ENCODE measurements at places on chromosomes 6 and 20.

DNA sequence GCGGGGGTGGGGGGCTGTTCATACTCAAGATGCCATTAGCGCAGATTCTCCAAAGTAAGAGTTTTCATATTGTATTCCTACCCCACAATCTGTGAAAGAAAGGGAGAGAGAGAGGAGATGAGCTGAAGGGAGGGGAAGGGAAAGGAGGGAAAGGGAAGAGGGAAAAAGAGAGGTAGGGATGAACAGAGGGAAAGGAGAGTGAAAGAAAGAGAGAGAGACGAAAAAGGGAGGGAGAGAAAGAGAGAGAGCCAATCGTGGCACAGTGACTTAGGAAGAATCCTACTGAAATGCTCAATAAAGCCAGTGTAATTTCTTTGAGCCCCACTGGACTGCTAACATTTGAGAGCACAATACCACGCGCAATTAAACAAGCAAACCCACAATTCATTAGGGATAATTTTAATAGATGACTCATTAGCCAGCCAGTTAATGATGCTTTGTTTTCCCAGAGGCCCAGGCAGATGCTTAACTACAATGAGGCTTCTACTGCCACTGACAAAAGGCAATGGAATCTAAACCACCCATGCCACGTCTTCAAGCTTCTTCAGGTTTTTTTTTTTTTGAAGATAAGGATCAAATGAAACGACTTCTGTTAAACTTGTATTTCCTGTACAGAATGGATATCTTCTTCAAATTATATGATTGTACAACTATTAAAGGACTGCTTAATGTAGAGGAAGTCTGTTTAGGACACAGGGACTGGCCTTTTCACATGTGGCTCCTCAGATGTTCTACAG, 306.8 kb downstream of the FOXC1 start:
- no peak for DNase-seq

GRCh38 chr20:3262566-3262965, 23.6 kb upstream of the SLC4A11 start:
- DNase-seq = no peak

GRCh38 chr6:21265034-21265729, 328.4 kb upstream of the SOX4 start:
- no peak for DNase-seq

- no peak for DNase-seq
Observed at GRCh38 chr20:39850821-39851330, 838.2 kb downstream of the MAFB start.

GRCh38 chr6:111943726-111944125, 70.5 kb upstream of the FYN start:
- no peak for DNase-seq

GRCh38 chr20:50848846-50849673, 54.2 kb downstream of the BCAS4 start:
- DNase-seq = no peak

GRCh38 chr20:63456429-63457284, 15.8 kb downstream of the KCNQ2 start:
- no peak for DNase-seq

DNA sequence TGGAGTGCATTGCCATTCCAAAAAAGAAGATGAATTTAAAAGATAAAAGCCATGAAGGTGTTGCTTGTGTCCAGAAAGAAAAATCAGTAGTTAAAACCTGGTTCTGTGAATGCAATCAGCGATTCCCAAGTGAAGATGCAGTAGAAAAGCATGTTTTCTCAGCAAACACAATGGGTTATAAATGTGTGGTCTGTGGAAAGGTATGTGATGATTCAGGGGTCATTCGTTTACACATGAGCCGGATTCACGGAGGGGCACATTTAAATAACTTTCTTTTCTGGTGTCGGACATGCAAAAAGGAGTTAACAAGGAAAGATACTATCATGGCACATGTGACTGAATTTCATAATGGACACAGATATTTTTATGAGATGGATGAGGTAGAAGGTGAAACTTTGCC, 24.7 kb upstream of the BAG2 start:
- DNase-seq = no peak

GRCh38 chr6:156193381-156193780, 583.8 kb upstream of the ARID1B start:
- no peak for DNase-seq

DNA sequence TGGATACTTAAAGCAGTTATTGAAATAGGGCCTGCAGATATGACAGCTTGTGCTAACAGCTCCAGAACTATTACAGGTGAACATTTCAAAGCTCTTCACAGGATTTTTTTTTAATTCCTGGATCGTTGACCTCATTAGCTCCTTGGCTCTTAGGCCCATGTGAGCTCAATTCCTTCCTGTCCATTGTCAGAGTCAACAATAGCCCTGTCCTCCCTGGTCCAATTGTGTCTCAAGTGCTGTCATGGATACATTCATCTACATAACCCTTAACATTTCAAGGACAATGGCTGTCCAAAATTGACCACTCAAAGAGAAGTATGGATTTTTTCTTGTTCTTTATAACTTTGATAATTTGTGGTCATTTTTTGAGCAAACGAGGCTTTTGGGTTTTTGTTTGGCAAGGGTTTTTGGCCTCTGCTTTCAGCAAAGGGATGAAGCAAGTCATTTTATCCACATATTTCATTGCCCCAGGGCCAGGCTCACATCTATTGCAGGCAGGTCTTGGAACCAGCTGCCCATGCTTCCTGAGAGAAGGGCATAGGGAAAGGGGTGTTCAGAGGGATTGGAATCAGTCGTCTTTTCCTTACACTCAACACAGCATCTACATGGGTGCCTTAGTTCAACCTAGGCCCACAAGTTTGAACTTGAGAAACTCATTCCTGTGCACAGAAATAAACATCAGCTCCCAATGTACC, 282.1 kb downstream of the TPBG start:
- DNase-seq = no peak

DNA sequence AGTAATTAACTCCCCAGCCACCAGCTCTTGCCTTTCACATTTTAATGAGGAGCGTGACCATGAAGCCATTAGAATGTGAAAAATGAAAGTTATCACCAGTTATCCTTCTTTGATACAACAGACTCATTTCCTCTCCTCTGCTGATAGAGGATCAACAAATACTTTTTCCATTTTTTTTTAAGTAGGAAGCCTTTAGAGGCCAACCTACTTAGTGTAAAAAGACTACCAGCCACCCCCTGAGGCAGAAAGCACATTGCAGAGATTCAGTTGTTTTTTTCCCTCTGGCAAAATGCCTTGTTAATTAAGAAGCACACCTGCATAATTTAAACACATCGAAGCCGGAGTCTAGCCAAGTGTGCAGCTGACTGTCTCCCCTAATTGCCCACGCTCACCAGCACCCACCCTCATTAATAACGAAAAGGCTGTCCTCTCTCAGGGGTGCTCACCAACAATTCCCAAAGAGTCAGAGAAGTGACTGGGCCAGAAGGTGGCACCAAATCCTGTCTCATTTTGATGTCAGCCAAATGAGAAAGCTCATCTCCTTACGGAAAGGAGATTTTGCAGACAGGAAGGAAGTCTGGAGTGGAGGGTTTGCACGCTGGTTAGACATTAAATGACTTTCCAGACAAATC, 60.9 kb upstream of the MC3R start:
- DNase-seq = no peak

GRCh38 chr6:163406366-163406765, 8.2 kb upstream of the QKI start:
- DNase-seq = no peak

DNA sequence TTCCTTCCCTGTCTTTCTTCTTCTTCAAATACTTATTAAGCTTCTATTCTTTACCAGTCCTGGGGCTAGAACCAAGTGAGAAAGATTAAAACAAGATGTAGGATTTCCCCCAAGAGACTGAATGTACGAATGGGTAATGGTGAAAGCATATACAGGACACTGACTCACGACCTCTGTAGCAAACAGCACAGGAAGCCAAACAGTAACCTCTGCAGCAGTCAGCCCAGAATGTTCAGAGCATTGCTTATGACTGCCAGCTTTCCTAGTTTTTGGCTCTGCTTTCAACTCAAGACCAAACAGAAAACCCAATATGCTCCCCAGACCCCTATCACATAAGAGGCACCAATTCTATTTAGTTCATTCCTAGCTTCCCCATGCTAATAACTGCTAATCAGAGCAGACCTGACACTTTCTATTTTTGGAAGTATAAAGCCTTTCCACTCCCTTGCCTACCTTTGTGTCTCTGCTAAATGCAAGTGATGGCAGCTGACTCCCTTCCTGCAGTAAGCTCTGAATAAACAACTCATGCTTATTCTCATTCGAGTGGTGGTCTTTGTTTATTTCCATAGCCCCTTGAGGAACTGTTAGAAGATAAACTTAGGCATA, 690.6 kb downstream of the EPM2A start:
- no peak for DNase-seq

DNA sequence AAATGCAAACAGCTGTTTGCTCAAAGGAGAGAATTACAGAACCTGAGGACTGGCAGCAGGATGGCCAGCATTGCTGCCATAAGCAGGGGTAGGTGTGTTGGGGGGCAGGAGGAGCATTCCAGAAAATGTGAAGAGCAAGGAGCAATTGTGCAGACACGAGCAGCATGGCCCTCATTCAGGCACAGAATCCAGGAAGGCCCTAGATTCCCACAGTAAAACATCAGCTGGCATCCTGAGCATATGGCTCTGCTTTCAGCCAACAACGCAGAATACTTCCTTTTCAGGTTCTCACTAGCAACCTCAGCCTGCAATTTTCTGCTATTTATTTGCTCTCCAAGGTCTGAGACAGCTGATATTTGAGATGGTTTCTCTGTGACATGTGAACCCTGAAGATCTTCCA, 243.4 kb upstream of the POU3F2 start:
- no peak for DNase-seq

Data from stimulated activated CD4-positive, alpha-beta T cell treated with anti-CD3 and anti-CD28 coated beads, Interleukin-2, amount 100 ng/mL, for 24 hours (primary cell).